Activated naive CD4-positive, alpha-beta T cell treated with anti-CD3 and anti-CD28 coated beads for 36 hours (primary cell): ENCODE measurements at places on chromosomes 5 and 9.

DNA sequence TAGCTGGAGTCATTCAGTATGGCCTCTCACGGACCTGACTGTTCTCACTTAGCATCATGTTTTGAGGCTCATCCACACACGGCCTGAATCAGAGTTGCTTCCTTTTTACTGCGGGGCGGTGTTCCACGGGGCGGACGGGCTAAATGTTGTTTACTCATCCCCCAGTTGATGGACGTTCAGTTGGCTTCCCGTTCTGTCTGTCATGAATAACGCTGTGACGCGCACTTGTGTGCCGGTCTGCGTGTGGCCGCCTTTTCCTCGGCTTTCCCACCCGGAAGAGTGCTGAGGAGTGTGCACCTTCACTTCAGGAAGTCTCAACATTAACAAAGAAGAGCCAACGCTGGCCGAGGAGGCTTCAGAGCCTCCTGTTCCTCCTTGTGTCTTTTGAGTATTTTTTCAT lies 39.0 kb upstream of the IRX4 start:
- DNase-seq, result no peak

GRCh38 chr9:8677741-8678140 lies 878.2 kb upstream of the DMAC1 start:
- no peak for DNase-seq

DNA sequence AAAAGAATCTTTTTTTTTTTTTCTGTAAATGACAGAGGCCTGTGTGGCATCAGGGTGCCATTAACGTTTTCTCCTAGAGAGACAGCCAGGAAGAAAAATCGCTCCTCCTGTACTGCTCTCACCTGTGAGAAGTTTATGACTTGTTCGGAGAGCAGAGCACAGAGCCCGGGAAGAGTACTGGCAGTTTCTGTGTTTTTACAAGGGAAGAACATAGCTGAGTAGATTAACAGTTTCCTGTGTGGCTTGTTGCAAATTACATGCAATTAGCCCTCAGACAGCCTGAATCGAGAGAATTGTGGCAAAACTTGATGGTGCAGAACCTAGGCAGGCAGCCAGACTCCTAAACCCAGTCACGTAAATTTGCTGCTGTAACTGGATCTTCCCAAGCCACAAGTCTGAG lies 32.1 kb downstream of the PRKACG start:
- no peak for DNase-seq

DNA sequence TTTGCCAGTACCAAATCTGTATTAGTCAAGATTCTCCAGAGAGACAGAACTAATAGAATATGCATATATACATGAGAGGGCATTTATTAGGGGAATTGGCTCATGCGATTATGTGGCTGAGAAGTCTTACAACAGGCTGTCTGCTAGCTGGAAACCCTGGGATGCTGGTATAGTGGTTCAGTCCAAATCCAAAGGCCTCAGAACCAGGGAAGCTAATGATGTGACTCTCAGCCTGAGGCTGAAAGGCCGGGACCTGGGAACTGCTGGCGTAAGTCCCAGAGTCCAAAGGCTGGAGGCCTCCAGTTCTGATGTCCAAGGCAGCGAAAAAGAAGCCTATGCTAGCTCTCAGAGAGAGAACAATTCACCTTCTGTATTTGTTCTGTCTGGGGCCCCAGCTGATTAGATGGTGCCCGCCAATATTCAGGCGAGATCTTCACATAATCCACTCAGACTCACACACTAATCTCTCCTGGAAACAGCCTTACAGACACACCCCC lies 84.1 kb downstream of the KIAA1958 start:
- no peak for DNase-seq

DNA sequence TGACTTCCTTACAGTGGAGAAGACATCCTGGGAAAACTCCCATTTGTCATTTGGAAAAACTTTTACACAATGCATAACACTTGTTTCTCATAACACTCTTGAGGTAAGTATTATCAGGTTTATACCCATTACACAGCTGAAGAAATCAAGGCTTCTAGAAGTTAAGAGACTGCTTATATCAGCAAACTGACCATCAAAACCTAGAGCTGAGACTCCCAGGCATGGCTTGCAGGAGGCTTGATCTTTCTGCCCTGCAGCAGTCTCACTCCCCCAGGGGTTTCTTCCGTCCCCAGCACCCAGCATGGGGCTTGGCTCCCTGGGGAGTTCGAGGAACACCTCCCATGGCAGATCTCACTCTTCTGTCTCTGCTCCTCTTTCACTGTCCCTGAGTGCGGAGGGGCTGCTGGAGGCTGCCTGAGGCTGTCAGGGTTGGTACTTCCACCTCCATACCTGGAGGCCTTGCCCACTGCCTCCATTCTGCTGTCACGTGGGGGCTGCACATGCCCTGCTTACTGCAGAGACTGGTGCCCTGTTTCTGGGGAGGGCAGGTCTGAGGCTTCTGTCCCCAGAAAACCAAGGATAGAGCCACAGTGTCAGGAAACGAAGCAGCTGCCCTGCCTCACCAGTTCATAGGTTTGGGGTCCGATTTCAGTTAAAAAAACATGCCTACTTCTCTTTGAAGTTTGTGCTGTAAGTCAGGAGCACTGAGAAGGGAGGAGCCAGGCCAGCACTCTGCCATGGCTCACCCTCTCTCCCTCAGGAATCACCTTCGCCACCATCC lies 202.5 kb downstream of the PAX5 start:
- DNase-seq, result no peak

GRCh38 chr5:106454050-106454449 lies 1216.7 kb downstream of the EFNA5 start:
- no peak for DNase-seq

GRCh38 chr5:153969563-153969895 lies 69.2 kb downstream of the FAM114A2 start:
- no peak for DNase-seq

DNA sequence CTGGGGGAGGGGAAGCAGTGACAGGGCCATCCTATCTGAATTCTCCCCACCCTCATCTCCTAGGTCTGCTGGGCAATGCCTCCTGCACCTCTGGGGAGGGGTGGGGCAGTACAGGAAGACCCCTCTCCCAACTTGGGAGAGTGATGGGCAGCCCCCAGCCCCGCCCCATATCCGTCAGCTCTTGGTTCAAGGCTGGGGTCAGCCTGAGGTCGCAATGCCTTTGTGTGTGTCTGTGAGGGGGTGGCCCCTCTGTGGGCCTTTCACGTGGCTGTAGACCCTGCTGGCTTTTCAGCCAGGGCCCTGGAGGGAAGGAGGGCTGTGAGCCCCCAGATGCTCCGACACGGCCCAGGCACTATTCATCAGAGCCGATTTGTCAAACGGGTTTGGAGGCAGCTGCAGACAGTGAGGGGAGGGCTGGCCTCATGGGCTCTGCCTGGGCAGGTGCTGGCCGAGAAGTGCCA lies 49.5 kb upstream of the RNU6ATAC start:
- DNase-seq, result no peak

DNA sequence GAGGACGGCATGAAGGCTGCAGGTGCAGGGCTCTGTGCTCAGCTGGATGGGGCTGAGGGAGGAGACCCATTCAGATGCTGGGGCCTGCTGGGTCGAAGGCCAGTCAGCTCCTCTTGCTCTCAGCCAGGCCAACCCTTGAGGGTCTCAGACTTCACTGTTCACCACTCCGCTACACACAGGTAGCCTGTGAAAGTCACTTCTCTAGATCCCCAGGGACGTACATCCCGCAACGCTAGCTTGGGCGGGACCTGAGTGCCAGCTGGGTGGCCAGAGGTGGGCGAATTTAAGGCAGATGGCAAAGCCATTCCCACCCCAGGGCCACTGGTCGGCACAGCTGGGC lies 42.2 kb upstream of the FCN1 start:
- no peak for DNase-seq

GRCh38 chr5:179747811-179748210 lies 15.2 kb downstream of the MAML1 start:
- DNase-seq, result no peak

DNA sequence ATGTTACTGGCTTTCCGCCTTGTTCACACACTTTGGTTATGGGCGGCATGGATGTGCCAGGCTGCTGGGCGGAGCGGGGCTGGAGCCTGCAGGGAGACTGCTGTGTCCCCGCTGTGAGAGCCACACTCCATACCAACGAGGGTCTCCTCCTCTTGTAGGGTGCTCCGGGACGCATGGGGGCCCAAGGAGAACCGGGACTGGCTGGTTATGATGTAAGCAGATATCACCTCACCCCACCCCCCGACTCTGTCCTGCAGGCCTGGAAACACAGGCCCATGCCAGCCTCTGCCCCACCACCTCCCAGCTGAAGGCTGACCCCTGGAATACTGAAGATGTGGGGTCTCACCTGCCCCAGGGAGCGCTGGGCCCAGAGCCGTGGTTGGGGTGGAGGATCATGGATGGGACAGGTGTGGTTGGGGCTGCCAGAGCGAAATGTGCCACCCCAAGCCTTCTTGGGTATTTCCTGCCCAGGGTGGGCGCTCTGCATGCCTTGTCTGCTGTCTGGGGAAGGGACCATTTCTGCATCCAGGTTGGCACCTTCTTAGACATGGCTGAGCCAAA lies 39.3 kb upstream of the ORM1 start:
- DNase-seq, result no peak

GRCh38 chr9:30536494-30536893 lies 1847.9 kb upstream of the ACO1 start:
- DNase-seq, result no peak

- peak; percentile 89 for DNase-seq
Measured at GRCh38 chr9:4315582-4316215, 15.8 kb upstream of the GLIS3 start.

- no peak for DNase-seq
Measured at GRCh38 chr5:120872297-120872696, 408.2 kb downstream of the PRR16 start.

- no peak for DNase-seq
Measured at GRCh38 chr5:125870256-125870655, 553.0 kb upstream of the GRAMD2B start.

DNA sequence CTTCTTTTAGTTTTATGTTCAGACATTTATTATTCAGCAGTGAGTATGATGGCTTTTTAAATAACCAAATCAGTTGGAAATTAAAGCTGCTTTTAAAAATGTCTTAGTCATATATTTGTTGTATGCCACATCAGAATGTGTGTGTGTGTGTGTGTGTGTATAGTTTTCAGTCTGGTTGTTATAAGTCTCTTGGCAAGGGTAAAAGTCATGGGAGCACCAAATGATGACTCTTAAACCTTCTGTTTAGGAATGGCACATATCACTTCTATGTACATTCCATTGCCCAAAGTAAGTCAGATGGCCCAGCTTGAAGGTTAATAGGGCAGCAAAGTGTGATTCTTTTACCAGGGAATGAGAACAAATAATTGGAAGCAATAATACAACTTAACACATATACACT lies 135.9 kb downstream of the RNF180 start:
- no peak for DNase-seq

- no peak for DNase-seq
Measured at GRCh38 chr9:134544388-134545214, 97.0 kb upstream of the COL5A1 start.

DNA sequence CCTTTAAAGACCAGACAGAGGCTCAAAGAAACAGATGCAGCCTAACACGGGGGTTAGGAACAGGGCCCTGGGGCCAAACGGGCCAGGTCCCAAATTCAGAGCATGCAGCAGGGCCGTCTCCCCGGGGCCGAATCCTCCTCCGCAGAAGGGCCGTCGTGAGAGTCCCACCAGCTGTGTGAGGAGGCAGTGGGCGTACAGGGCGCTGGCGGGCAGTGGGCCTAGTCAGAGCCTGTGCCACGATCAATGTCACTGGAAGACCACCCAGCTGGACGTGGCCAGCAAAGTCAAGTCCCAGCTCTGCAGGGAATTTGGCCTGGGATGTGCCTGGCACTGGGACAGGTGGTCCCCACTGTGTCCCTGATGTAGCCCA lies 15.8 kb upstream of the FCN2 start:
- no peak for DNase-seq

- no peak for DNase-seq
Measured at GRCh38 chr9:107480386-107480789, 9.2 kb downstream of the KLF4 start.

- DNase-seq, result no peak
Measured at GRCh38 chr5:63931836-63932235, 30.4 kb downstream of the HTR1A start.

GRCh38 chr5:27875148-27875547 lies 836.8 kb upstream of the CDH9 start:
- no peak for DNase-seq

- DNase-seq, result peak; percentile 49
Measured at GRCh38 chr5:98933445-98934072, 4.8 kb upstream of the CHD1 start.

DNA sequence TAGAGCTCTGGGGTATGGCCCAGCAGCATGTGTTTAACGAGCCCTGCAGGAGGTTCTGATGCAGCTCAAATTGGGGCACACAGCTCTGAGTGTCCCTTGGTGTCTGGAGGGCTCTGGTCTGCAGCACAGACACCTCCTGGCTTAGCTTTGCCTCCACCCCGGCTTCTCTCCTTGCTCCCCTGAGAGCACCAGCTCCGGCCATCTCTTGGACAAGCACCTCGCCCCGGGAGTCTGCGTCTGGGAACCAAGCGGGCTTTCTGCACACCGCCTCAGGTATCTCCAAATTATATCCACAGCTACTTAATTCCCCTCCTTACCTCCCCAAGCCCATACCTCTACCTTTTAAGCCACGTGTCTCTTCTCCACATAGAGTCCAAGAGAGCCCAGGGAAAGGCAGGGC lies 83.7 kb upstream of the IRX4 start:
- DNase-seq, result no peak

DNA sequence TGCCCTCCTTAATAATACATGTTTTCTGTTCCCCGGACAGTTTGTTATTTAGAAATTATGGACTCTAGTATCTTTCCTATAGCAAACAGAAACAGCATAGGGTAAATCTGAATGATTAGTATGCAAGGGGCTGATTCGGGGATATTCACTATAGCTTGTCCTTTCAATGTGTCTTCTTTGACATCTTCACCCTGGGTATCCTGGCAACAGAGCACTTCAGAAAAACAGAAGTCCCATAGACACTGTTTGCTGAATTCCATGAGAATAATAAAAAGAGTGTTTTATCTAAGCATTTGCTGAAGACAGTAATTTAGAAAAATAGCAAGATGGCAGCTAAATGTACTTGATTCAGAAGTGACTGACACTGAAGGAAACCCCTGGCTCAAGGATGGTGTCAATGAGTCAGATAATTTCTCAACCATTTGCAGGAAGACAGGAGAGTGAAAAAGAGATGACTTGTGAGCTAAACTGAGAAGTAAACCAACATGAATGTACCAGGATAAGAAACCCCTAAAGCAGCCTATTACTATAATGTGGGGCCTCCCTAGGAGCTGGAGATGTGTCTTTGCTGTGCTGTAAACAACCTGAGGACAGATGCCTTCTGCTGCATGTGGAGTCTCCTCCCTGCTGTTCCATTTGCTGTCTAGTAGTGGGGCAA lies 246.2 kb downstream of the MAN2A1 start:
- DNase-seq, result peak; percentile 38

- DNase-seq, result peak; percentile 57
Measured at GRCh38 chr5:136082390-136083193, 50.1 kb upstream of the SMAD5 start.

GRCh38 chr9:3441197-3441816 lies 84.5 kb downstream of the RFX3 start:
- peak; percentile 76 for DNase-seq
